NCI-H187 (cell line): ENCODE measurements at places on chromosomes 7 and 10.

- no peak for DNase-seq
Measured at GRCh38 chr10:123687758-123688157, 21.6 kb downstream of the GPR26 start.

DNA sequence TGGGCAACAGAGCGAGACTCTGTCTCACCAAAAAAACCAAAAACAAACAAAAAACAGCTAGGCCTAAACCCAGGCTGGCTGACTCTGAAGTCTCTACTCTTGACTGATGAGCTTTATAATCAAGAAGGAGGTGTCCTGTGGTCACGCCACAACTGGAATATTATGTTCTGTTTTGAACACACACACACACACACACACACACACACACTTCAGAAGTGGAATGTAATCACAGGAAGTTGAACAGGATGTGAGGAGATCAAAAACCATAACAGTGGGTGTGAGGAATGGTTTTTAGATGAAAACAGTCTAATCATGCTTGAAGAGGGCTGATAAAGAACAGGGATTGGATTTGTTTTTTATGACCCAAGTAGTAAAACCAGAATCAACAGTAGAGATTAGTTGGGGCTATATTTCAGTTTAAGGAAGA is 51.1 kb upstream of the IL6 start:
- DNase-seq: no peak

- no peak for DNase-seq
Measured at GRCh38 chr10:4477664-4478063, 348.3 kb upstream of the AKR1E2 start.

DNA sequence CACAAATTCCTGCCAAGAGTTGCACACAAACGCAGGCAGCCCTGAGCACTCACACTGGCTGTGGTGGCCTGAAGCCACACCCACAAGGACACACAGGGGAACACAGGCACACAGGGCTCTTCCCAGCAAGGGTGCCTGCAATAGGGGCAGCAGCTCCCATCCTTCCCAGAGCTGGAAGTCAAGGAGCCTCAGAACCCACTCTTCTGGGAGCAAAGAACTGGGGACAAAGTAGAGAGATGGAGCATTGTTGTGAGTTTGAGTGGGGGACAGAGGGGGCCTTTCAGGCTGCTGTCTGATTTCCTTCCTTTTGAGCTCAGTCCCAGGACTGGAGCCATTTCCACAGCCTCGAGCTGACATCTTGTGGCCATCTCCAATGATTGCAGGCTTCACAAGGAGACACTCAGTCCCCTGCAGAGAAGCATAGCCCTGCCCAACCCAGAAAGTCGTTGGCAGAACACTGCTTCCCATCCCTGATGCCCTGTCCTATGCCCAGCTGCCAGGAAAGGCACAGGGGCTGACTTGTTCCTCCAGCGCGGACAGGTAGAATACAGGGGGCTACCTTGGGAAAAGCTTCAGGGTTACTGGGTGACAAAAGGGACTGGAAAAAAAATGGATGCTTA is 34.4 kb upstream of the SLF2 start:
- no peak for DNase-seq
